ENCODE measurements at places on chromosomes 7 and 10.

DNA sequence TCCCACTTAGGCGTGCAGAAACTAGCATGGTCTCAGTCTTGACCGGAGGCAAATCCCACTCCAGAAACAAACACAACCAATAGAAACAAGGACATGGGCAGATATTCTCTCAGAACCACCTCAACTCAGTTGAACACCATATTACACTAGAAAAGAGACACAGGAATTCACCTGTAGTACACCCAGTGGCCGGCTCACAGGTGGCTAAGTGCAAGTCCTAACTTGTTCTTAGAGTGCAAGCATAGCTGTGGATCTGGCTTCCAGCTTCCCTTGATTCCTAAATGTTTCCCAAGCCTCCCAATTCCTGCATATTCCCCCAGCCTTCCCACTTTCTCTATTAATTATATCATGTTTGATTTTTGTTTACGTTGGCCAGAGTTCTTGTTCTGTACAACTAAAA is 164.4 kb downstream of the TPK1 start:
- no peak for DNase-seq

- DNase-seq, result no peak
Observed at GRCh38 chr7:41924796-41925195, 221.9 kb upstream of the INHBA start.

GRCh38 chr10:130606001-130606405 is 469.8 kb downstream of the GLRX3 start:
- DNase-seq, result no peak

GRCh38 chr10:78312197-78313047 is 278.8 kb downstream of the RPS24 start:
- no peak for DNase-seq

GRCh38 chr7:17166824-17167379 is 131.6 kb upstream of the AHR start:
- no peak for DNase-seq

- DNase-seq, result no peak
Observed at GRCh38 chr7:156119771-156120170, 307.5 kb upstream of the SHH start.

DNA sequence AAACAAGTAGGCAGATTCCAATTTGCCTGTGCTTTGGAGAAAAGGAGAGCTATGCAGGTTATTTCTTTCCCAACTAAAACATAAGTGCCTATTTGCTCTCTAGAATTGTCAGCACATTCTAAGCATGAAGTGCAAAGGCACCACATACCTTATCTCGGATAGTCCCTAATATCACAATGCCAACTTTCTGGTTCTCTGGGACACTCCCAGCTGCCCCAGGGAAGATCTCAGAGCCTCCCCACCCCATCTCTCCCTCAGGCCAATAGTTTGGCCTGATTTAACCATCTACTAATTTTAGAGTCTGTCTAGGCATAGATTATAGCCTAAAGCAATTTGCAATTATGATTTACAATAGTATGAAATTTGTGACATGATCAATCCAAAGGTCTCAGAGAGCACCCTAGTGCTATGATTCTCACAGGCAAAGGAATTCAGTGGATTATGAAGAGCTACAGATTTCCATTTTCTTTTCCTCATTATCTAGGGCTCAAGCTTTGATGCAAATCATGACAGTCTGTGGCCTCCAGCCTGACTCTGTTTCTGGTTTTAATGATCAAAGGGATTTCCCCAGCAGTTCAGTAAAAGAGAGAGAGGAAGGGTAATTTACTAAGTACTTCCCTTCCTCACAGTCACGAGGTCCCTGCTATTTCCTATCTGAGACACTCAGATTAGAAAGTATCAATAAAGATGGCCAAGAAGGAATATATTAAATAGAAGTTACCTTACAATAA is 29.0 kb upstream of the IL6 start:
- no peak for DNase-seq

- no peak for DNase-seq
Observed at GRCh38 chr7:110800984-110801383, 289.9 kb upstream of the LRRN3 start.

GRCh38 chr10:33386926-33387325 is 52.5 kb upstream of the NRP1 start:
- no peak for DNase-seq

DNA sequence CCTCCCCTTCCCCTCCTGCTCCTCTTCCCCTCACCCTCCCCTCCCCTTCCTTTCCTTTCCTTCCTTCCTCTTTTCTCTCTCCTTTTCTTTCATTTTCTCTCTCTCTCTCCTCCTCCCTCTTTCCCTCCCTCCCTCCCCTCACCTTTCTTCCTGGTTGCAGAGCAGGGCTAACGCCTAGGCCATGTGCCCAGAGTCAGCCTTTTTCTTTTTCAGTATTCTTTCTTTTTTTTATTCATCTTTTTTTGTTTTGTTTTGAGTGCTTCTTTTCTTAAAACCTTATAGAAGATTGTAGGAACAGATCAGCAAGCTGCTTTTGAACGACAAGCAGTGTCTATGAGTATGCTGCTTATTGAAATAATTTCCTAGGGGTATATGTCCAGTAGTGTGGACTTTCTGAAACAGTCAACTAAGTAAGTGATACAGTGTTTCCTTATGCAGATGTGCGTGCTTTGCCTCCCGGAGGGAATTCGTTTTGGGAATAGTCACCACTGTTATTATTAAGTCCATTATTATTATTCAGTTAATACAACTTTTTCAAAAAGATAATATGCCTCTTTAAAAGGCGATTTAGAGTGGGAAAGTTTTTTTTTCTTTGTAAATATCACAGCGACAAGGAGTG is 219.2 kb downstream of the CAMK1D start:
- no peak for DNase-seq
